OCI-LY7 (cell line): ENCODE measurements at places on chromosomes 3 and 15. TPM values are rescaled to one million over a fixed set of nuclear protein-coding genes. Genes with fewer than 3 reads are reported as not detected.
A peak's percentile ranks its signal among the peaks of the same experiment; 100 is the strongest.

Gene GRIP2
- not detected in 2 replicates for total RNA-seq

Gene CHST13
- not detected in 2 replicates for total RNA-seq

Gene SI
- not detected in 2 replicates for total RNA-seq

Gene MELTF
- total RNA-seq: 13.8 and 14.6 TPM in 2 replicates

Gene ONECUT1
- total RNA-seq: 0.15 and 0.52 TPM in 2 replicates

Gene ITGB5
- not detected in 2 replicates for total RNA-seq

- no peak for DNase-seq
These were observed 73.7 kb downstream of the FILIP1L start for GRCh38 chr3:100040451-100041225.

DNA sequence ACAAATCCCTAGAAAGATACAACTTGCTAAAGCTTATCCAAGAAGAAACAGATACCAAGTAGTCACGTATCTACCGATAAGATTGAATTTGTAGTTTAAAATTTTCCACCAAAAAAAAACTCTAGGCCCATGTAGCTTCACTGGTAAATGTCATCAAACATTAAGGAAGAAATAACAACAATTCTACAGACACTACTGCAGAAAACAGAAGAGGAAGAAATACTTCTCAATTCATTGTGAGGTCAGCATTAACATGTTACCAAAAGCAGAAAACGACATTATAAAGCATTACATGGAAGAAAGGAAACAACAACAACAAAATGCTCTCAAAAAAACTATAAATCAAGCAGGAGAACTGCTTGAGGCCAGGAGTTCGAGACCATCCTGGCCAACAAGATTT lies 27.5 kb upstream of the TM4SF19 start:
- no peak for DNase-seq

DNA sequence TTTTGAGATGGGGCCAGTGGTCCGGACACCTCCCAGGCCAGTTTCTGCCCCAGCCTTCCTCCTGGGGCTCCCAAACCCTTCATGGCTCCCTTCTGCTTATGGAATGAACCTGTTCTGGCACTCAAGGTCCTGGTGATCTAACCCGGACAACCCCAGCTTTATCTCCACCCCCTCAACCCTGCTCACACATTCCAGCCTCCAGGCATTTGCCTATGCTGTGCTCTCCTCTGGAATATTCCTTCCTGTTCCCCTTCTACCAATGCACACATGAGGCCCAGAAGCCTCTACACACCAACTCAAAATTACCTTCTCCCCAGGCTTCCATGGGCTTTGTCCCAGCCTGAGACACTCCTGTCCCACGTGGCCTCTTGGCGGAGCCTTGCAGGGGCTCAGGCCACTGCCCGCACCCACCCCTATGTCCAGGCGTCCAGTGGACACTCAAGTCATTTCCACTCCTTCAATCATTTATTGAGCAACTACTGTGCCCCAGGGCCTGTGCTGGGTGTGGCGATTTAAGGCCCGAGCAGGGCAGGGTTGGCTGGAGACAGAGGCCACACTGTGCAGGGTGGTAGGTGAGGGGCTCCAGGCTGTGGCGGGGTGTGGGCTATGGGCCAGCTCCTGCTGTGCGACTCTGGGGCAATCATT lies 18.8 kb downstream of the PLXND1 start:
- DNase-seq: no peak

GRCh38 chr3:157493627-157494550 lies 9.3 kb downstream of the VEPH1 start:
- peak; percentile 12 for DNase-seq

GRCh38 chr3:47908744-47909143 lies 105.8 kb downstream of the DHX30 start:
- DNase-seq: no peak

- peak; percentile 81 for DNase-seq
These were observed 3.9 kb upstream of the DNASE1L3 start for GRCh38 chr3:58214484-58215316.
